Stimulated activated CD8-positive, alpha-beta memory T cell treated with anti-CD3 and anti-CD28 coated beads, Interleukin-4, amount 100 ng/mL, for 4 hours (primary cell): ENCODE measurements at places on chromosomes 11 and 22.

- no peak for DNase-seq
Observed at GRCh38 chr22:32018056-32018455, 25.0 kb upstream of the SLC5A1 start.

DNA sequence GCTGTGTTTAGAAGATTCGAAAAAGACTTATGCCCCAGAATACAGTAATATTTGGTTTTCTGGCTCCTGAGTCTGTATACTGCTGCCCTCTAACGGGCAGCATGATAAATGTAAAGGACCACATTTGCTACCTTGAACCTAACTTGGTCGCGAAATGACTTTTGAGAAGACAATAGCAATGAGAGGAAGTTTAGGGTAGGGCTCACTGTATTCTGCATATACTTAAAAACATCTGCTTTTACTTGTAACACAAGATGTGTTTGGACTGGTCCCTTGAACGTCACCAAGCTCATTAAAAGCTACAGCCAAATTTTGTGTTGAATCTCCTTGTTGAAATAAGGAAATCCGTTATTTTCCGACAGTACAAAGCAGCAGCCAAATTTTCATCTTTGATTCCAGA lies 309.1 kb downstream of the SWAP70 start:
- DNase-seq, result no peak

- DNase-seq, result no peak
Observed at GRCh38 chr11:35918716-35919115, 25.1 kb upstream of the LDLRAD3 start.

DNA sequence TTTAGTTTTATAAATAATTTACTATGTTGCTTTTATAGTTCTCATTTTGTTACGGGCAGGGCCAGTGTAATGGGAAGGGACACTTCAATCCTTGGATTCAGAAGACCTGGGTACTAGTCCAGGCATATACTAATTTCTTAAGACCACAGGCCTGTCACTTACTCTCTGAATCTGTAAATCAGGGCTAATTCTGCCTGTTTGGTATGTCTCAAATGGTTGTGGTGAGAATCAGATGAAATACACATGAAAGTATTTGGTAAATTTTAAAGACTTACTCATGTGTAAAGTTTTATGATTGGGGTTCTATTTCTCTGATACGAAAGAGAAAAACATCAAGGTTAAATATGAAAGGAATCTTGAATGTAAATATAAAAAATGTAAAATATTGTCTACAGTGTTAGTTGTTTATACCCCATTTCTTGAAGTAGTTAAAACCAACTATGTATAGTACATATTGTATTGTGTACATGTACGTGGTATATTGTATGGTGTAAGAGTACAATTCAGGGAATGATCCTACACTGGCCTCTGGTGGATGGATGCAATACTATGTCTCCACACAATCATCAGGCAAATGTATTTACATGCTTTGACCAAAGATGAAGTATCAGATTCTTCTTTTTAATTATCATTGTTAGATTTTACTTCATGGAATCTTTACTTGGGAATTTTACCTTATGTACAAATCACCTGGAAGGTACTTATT lies 24.5 kb upstream of the RAG2 start:
- DNase-seq, result no peak

GRCh38 chr22:42060489-42060888 lies 10.1 kb downstream of the NAGA start:
- no peak for DNase-seq

DNA sequence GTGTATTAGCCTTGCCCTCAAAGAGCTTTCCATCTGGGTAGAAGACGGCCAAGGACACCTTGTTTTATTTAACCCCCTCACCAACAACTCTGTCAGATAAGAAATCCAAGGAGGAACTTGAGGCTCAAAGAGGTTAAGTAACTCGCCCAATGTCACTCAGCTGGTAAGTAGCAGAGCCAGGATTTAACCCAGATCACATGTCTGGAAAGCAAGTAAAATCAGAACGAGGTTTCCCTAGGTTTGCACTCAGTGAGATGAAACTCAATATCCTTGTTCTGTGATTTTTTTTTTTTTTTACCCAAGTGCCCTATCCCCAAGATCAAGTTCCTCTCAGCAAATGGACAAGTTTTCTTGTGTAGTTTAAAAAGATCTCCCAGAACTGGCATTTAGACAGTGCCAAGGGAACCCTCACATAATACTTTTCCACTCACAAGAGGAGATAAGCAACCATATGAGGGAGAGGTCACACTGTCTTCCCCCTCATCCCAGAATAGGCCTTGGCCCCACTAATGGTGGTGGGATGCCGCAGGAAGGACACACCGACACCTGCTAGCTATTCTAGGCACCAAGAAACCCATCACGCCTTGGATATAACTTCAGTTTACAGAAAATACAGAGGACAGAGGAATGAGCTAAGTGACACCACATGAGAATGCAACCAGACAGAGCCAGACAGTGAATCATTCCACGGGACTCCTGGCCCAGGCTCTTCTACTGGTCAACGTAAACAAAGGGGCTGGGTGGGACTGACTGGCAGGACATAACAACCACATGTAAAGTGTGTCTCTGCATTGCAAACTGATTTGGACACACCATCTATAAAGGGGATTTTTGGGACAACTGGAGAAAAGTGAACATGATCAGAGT lies 8.6 kb upstream of the ARAP1 start:
- no peak for DNase-seq

DNA sequence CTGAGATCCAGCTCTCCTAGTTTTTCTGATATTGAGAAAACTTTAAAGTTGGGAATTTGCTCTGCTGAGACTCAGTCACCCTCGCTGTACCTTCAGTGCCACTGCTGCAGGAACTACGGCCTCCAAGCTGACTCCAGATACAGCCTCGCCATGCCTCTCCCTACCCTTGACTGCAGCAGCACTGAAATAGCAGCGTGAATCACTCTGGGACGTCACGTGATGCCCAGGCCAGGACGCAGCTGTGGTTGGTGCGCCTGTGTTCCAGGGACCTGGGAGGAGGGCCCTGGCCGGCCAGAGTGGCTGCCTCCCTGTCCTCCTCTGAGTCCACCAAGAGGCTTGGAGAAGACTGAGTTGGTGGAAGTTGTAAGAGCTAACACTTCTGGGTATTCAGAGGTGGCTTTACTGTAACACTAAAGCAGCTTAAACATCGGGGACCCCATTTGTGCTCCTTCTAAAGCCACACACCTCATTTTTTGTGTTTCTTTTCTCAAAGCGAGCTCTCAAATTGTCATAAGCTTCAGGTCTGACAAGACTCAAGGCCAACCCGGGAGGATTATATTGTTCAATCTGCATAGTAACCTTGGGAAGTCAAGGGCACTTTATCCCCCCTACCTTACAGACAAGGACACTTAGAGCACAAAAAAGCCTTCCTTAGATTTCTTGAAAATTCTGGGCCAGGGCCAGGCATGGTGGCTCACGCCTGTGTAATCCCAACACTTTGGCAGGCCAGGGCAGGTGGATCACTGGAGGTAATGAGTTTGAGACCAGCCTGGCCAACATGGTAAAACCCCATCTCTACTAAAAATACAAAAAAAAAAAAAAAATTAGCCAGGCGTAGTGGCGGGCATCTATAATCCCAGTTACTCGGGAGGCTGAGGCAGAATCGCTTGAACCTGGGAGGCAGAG lies 4.2 kb upstream of the STIP1 start:
- DNase-seq, result no peak

- DNase-seq, result no peak
Observed at GRCh38 chr11:120280600-120281051, 40.7 kb downstream of the POU2F3 start.

DNA sequence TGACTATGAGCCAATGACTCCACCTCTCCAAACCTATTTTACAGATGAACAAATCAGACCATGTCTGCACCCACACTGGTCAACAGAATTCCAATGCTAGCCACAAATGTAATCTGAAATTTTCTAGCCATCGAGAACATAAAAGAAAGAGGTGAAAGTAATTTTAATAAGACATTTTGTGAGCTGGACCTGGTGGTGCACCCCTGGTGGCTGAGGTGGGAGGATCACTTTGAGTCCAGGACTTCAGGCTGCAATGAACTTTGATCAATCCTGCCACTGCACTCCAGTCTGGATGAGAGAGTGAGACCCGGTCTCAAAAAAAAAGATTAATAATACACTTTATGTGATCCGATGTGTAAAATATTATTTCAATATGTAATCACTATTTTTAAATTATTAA lies 9.4 kb upstream of the RNF185 start:
- DNase-seq, result no peak

DNA sequence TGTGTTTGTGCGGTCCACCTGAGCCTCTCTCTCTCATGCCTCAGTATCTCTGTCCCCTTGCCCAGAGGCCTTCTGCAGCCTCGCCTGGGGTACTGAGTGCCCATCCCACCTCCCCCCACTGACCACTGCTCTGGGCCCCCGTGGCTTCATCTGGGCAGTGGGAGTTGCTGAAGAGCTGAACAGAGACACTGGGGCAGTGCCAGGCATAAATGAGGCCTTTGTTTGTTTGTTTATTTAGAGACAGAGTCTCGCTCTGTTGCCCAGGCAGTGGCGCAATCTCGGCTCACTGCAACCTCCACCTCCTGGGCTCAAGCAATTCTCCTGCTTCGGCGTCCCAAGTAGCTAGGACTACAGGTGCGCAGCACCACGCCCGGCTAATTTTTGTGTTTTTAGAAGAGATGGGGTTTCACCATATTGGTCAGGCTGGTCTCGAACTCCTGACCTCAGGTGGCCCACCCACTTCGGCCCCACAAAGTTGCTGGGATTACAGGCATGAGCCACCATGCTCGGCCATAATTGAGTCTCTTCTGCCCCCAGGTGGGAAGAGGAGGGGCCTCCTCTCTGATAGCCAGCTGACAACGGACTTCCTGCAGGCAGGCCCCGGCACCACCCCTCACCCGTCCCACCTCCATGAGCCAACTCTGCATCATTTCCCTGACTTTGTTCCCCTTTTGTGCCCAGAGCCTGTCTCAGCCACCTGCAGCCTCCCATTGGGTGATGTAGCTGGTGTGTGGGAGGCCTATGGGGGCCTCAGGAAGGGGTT lies 9.3 kb downstream of the CRYBB3 start:
- DNase-seq, result no peak

GRCh38 chr22:50710886-50711285 lies 27.1 kb upstream of the ACR start:
- no peak for DNase-seq
